NCI-H748 treated with DMSO at 0.1 percent for 48 hours (cell line): ENCODE measurements at places on chromosomes 4 and X.

DNA sequence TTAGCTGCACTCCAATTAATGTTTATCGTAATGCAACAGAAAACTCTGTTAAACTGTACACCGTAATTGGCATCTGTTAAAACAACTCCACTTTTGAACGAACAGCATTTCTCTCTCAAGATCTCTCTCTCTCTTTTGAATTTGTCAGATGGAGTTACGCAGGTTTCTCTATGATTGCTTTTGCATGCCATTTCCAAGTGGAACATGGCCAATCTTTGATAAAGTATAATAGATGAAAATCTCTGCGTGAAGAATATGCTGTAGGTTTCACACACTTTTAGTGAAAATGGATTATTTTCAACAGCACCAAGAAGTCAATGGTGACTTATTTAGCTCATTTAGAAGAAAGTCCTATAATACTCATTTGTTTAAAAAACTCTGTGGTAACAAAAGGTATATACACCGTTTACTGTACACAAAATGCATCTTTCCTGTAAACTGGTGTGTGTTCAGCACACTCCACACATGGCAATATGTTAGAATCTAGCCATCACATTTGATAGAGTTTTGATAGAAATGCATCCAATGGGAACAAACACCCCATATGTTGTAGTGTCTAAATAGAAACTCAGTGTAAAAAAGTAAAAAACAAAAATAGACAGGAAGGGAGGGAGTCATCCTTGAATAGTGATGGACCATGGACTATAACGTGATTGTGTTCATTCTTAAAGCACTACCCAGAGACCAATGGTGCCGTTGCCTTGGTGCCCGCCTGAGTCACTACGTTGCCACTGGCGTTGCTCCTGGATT is 5.8 kb upstream of the FGFBP2 start:
- DNase-seq = no peak

DNA sequence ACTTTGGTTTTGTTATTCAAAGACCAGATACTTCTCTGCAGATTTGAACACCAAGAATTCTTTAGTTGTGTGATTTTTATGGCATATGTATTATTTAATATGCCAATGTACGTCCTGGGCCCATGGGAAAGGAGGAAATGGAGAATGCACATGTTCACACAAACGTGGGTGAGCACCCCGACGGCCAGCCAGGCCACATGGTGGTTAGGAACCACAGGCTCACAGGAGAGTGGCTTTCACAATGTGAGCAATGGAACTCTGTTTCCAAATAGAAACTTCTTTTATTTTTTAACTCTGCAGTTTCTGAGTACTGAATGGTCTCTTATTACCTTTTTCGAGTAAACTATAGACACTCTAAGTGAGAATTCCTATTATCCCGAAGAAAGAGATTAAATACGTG is 58.0 kb upstream of the UNC5C start:
- DNase-seq = no peak

DNA sequence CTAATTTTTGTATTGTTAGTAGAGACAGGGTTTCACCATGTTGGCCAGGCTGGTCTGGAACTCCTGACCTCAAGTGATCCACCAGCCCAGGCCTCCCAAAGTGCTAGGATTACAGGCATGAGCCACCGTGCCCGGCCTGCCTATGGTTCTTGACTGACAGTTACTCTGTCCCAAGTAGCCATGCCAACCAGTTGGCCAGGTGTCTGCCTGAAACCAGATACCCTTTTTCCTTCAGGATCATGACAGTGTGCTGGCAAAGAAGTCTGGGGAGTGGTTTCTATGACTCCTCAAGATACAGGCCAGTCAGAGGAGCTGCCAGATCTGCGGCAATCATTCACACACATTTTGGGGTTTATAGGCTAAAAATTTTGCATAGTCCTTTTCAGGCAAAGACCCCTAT is 1.7 kb upstream of the LAS1L start:
- no peak for DNase-seq

GRCh38 chr4:18844726-18845125 is 823.2 kb upstream of the LCORL start:
- no peak for DNase-seq

DNA sequence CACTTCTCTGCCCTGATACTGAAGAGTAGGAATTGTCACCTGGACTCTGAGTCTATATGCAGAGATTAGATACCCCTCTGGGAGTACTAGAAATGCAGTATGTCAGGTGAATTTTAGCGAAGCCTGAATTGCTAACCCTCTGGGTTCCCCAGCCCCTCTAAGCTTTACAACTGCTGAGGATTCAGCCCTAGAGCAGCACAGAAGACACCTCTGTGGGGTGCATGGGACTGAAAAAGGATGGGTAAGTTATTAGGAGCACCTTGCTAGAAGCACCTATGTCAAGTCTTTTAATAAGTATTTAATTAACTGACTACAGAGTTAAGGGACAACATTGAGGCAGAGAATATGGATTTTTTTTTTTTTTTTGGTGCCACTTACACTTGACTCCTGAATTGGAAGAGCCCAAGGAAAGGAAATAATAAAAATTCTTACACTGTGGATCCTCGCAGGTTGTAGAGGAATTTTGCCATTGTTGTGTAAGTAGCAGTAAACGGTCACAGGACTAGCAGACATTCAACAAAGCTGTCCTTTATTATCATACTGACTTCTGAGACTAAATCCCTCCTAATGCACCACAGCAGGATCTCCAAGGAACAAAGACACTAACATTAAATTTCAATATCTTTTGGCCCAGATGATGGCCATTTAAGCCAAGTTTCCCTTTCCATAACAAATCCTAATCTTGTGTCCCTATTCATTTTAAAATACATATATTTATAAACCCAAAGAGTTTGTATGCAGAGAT is 253.2 kb downstream of the ANKRD50 start:
- DNase-seq = no peak
